Natural killer cell treated with Interleukin-12 subunit alpha and Interleukin-12 subunit beta and Interleukin-15 and Interleukin-18, amount 100 ng/mL, for 72 hours (primary cell): ENCODE measurements at places on chromosomes 5 and 9. TPM values are rescaled to one million over a fixed set of nuclear protein-coding genes. Genes with fewer than 3 reads are reported as not detected.

Gene LCN1
- not detected for total RNA-seq

Gene PTGES
- not detected for total RNA-seq

Gene DMRT3
- total RNA-seq: not detected

Gene DPYSL3
- not detected for total RNA-seq

Gene CDH6
- not detected for total RNA-seq

Gene NAIP
- 14.6 TPM for total RNA-seq

Gene C9
- not detected for total RNA-seq

Gene EDIL3
- not detected for total RNA-seq

Gene PRDM9
- not detected for total RNA-seq

Gene GRXCR2
- not detected for total RNA-seq

Gene SARDH
- 0.36 TPM for total RNA-seq

Gene SH3GL2
- total RNA-seq: not detected

Gene SLC45A2
- not detected for total RNA-seq

Gene RHOBTB3
- 17.4 TPM for total RNA-seq

Gene TLR4
- 0.24 TPM for total RNA-seq

Gene ADGRD2
- total RNA-seq: not detected

Gene FBXL7
- total RNA-seq: not detected

Gene TMC1
- not detected for total RNA-seq

Gene PCAT7
- total RNA-seq: not detected

Gene FOXD4L3
- total RNA-seq: not detected

Gene FBP2
- not detected for total RNA-seq

Gene CD274
- total RNA-seq: 242 TPM

Gene PCDHB7
- total RNA-seq: not detected

Gene SLC4A9
- not detected for total RNA-seq

Gene SLC6A19
- total RNA-seq: not detected

Gene PPP1R2B
- total RNA-seq: not detected

Gene CTSV
- total RNA-seq: not detected

Gene PCDHGA2
- not detected for total RNA-seq

Gene SPATA31E1
- total RNA-seq: not detected

Gene TAF11L10
- total RNA-seq: not detected

Gene IFNK
- total RNA-seq: not detected

Gene ARHGEF28
- 0.17 TPM for total RNA-seq
